T-helper 1 cell (primary cell): ENCODE measurements at places on chromosomes 7 and 10.

DNA sequence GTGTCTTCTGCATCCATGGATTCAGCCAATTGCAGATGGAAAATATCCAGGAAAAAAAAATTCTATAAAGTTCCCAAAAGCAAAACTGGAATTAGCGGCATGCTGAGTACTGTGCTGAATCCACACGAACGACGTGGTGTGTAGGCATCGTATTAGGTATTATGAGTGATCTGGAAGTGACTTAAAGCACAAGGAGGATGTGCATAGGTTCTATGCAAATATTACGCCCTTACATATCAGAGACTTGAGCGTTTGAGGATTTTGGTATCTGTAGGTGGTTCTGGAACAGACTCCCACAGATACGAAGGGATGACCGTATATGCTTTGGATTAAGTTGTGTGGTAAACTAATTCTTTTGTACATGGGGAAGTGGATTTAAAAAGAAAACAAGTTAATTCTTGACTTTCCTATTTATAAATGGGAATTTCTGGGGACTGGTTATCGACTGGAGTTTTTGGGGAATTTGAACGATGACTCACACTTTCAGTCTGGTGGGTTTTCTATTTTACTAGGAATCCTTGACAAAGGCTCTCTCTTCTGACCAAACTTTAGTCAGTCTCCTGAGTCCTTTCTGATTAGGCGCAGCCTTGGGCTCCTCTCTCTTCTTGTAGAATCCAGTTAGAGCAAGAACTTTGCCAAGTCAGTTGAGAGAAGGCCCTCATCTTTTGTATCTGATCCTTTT, 5.4 kb upstream of the NUB1 start:
- DNase-seq, result no peak

DNA sequence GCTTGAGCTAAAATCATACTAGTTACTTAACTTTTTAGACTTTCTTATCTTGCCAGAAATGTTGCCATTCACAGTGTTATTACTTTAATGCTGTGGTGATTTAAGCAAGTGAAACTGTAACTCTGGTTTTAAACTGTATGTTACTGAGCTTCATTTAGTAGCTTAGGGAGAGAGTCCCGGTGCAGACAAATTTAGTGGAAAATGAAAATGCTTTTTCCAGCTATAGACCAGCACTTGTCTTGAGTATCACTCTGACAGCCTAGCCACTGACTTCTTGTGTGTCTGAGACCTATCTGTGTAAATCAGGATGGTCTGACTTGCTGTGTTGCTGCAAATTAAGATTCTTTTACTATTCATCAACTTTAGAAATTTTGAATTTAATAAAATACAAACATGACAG, 200.8 kb downstream of the CACNB2 start:
- DNase-seq, result no peak

- DNase-seq, result no peak
These were observed 47.3 kb upstream of the TMEM26 start for GRCh38 chr10:61500460-61500859.

DNA sequence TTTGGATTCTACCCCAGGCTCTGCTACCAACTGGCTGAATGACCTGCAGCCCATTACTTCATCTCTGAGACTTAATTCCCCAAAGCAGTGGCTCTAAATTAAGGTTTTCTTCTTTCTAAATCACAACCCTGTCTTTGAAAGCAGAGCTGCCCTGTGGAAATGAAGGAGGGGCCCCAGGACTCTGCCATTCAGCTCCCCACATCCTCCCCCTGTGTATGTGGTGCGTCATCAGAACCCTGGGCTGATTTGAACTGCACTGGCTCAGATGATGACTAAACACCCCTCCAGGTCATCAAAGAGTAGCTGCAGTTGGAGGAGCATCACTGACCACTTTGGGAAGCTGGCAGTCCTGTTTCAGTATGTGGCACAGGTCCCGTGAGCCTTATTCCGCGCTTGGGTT, 46.6 kb downstream of the BPGM start:
- no peak for DNase-seq

GRCh38 chr7:157529768-157530560, 193.2 kb downstream of the DNAJB6 start:
- no peak for DNase-seq

DNA sequence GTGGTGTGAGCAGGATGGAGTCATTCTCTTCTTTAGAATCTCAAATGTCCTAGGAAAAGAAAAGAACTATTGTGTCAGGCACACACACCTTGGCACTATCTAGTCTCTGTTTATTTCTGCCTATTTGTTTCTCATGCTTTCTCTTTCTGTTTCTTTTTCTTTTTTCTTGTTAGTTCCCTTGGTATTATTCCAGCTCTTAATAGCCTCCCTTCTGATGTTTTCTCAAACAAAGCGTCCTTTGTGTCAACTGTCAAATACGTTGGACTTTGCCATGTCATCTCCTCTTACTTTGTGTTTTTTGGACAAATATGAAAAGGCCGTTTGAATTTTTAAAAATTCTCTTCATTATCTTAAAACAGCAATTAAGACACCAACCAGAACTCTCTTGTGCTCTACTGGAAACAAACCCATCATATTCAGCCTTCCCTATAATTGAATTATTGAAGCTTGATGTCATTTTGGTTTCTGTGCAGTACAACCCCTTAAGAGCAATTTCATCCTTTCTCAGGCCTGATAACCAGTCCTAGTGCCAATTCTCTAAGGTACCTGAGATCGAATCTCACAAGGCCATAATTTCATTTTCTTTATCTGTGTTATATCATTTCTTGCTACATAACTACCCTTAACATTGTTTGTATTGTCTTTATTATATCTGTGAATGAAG, 497.8 kb upstream of the NRP1 start:
- DNase-seq, result no peak

GRCh38 chr7:21753071-21753470, 192.6 kb downstream of the CDCA7L start:
- DNase-seq, result no peak

DNA sequence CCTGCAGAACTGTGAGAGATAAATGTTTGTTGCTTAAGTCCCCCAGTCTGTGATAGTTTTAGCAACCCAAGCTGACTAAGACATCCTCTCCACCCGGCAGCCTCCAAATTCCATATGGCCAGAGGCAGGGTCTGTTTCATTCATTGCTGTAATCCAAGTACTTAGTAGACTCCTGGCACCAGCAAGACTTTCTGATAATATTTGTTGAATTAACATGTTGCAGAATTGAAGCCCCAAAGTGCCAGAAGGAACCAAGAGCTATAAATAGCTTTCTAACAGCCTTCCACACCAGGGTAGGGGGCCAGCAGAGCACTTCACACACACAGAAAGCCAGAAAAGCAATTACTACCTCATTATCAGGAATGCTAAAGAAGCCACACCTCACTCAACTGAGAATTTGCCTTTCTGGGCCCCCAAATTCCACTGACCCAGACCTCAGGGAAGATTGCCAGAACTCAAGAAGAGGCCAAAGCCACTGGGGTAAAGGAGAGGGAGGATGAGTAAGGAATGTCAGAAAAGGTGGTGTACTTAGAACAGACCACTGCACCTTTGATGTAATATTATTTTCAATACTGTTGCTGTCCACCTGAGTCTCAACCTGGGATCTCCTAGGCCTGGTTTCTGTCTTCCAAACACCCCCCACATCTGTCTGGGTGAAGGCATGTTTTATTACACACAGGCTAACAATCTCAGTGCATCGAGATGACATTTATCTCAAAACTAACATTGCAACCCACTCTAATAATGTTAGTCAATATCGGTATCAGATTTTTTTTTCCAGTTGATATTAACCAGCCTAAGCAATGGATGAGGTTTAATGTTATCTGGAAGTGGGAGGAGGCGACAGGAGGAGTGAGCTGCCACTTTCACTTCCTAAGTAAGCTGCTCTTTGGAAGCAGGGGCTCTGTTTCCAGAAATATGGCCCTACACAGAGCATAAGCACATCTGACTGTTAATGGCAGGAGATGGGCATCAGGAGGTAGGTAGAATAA, 5.5 kb downstream of the NOD1 start:
- DNase-seq, result no peak

GRCh38 chr10:18401416-18402195, 249.8 kb downstream of the NSUN6 start:
- no peak for DNase-seq

DNA sequence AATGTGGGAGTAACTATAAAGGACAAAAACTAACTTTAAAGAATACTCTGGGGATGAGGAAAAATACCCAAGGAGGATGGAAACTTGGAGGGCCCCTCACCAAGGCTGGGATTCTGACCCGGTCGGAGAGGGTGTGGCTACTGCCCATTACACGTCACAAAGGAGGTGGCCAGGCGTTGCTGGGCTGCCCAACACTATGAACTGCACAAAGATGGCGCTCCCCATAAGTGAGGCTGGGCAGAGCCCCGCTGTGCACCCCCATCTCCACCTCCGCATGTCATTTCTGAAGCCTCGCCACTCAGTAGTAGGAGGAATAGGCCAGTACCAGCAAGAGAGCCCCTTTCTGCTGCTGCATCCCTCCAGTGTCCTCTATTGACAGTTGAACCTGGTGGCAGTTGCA, 290.1 kb upstream of the ZNF32 start:
- DNase-seq, result no peak

- DNase-seq, result no peak
These were observed 188.6 kb downstream of the ETV1 start for GRCh38 chr7:13800694-13801448.

DNA sequence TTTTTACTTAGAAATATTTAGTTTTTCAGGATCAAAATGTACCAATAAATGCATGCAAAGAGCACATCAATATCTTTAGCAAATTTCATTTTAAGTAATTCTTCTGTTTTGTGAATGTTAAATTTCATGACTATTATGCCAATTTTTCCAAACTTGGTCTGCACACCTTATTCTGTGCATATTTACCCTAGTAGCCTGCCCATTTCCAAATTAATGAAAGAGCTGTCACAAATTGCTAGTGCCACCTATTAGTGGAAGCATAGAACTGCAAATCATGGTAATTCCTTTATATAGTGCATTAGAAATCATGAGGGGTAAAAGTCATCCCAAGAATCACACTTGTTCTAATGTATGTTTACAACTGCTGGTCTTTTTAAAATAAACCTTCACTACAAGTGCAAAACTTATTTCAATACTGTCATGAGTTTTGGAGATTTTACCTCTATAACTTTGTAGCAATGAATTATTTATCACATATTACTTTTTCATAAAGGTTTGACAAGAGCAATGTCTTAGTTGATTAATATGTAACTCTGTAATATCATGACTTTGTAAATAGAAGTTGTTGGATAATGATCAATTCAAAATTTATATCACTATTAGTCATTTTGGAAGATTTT, 5.7 kb downstream of the SEMA3A start:
- no peak for DNase-seq

GRCh38 chr10:3763852-3764625, 21.0 kb downstream of the KLF6 start:
- DNase-seq, result no peak

DNA sequence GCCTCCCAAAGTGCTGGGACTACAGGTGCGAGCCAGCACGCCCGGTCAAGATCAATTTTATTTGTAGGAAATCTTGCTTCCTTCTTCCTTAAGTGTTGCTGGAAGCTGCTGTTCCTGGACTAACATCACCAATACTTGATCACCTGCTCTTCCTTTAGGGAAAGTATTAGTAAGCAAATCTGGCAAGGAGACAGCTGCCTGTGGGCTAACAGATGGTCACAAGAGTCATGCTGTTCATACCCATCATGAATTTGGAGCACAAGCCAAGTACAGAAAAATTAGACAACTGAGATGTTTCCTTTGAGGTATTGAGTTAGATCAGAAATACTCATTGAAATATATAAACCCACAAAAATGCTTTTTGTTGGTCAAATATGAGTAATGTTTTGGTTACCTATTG, 27.9 kb downstream of the BAIAP2L1 start:
- DNase-seq, result no peak

DNA sequence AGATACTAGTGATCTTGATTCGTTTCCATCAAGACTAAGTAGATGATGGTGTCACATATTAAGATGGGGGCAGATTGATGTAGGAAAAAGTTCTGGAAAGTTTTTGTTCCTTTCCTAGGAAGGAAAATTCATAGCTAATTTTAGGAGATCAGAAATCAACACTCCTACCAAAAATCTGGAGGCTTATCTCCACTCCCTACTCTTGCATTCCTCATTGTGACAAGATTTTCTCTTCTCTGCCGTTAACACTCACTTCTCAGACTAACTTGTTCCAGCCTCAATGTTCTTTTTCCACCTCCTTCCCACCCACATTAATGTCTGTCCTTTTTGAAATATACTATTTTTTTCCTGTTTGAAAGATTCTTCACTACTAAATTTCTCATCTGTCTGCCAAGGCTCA, 851.9 kb upstream of the GHITM start:
- DNase-seq, result no peak

- no peak for DNase-seq
These were observed 59.9 kb downstream of the CAV1 start for GRCh38 chr7:116584721-116585120.

DNA sequence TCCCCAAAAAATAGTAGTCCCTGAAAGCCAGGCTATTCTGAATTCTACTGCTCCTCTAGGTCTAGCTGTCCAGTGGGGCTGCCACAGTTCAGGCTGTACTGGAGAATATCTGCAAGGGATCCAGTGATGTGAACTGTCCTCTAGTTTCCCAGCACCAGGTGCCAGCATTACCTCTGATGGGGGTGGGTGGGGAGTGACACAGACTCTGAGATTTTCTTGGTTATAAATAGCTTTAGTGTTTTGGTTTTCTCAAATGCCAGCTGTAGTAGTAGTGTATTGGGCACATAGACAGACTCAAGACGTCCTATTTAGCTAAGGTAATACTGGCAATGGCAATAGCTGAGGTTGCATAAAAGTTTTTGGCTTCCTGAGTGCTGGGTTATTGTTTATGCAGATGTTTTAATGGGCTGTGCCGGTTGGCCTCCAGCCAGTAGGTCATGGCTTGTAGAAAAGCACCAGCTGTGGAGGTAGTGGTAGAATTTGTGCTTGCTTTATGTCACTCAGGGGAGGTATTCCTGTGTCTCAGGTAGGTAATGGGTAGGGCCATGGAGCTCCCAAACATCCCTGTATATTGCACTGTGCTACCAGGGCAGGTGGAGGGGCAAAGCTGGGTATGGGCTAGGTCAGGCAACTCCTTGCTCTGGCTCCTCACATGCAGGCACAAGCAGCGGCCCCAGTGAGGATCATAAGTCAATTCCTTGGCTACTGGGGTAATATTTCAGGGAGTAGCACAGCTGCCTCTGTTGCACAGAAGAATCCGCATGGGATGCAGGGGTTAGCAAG, 338.7 kb upstream of the LRRTM3 start:
- DNase-seq, result no peak

- DNase-seq, result no peak
These were observed 194.9 kb downstream of the SUGCT start for GRCh38 chr7:40329601-40330153.

GRCh38 chr7:27245124-27245797, 2.7 kb downstream of the EVX1 start:
- no peak for DNase-seq
